ENCODE measurements at places on chromosomes 3 and 15.

DNA sequence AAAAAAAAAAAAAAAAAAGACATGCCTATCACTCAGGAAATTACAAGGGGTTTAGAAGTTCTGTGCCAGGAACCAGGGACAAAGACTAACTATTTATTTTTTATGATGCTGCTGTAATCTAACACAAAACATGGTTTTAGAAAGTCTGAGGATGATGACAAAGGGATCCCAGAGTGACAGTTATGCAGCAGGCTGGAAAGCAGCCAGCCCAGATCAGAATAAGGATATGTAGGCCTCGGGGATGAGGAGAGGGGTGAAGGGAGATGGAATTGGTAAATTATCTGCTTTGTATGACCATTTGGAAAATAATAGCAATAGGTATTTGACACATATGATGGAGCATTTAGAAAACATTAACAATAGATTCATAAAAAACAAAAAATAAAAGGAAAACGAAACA is 34.1 kb upstream of the NMD3 start:
- DNase-seq = no peak

GRCh38 chr3:151856118-151856517 is 17.3 kb upstream of the SUCNR1 start:
- DNase-seq = no peak

DNA sequence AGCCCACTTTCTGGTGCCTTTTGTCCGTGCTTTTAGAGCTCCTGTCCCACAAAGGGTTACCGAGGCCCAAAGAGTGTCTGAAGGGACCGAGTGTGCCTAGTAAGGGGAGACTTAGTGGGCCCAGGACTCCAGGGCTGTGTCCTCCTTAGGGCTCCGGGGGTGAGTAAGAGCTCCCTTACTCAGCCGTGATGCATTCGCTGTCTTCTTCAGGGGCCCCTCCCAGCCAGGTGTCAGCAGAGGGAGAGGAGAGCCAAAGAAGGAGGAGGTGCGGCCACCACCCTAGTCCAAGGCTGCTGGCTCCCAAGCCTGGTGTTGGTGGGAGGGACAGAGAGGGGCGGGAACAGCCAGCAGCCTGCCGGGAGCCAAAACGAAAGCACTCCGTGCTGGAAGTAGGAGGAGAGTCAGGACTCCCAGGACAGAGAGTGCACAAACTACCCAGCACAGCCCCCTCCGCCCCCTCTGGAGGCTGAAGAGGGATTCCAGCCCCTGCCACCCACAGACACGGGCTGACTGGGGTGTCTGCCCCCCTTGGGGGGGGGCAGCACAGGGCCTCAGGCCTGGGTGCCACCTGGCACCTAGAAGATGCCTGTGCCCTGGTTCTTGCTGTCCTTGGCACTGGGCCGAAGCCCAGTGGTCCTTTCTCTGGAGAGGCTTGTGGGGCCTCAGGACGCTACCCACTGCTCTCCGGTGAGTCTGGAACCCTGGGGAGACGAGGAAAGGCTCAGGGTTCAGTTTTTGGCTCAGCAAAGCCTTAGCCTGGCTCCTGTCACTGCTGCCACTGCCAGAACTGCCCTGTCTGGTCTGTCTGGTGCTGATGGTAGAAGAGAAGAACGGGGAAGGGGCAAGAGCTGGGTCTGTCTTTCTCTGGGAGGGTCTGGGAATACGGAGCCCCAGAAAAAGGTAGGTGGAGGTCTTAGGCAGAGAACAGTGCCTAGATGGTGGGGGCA is at the start of gene IL17RC:
IL17RC (plus strand) TSS at position 365 of the 947 bp plus-strand sequence; CDS start at position 583, 218 bp downstream.
- no peak for DNase-seq

GRCh38 chr3:61848885-61849284 is 287.5 kb downstream of the PTPRG start:
- no peak for DNase-seq

GRCh38 chr3:57281715-57282114 is 10.8 kb downstream of the ASB14 start:
- no peak for DNase-seq

GRCh38 chr3:29070959-29071634 is 209.8 kb upstream of the RBMS3 start:
- no peak for DNase-seq

- no peak for DNase-seq
These were observed 315.8 kb downstream of the NTRK3 start for GRCh38 chr15:87940768-87941167.

- DNase-seq = no peak
These were observed 1.7 kb downstream of the MEIS2 start for GRCh38 chr15:37098468-37099318.

GRCh38 chr3:42504334-42505127 is 2.1 kb downstream of the VIPR1 start:
- no peak for DNase-seq

GRCh38 chr3:155149494-155149893 is 69.4 kb downstream of the MME start:
- no peak for DNase-seq

DNA sequence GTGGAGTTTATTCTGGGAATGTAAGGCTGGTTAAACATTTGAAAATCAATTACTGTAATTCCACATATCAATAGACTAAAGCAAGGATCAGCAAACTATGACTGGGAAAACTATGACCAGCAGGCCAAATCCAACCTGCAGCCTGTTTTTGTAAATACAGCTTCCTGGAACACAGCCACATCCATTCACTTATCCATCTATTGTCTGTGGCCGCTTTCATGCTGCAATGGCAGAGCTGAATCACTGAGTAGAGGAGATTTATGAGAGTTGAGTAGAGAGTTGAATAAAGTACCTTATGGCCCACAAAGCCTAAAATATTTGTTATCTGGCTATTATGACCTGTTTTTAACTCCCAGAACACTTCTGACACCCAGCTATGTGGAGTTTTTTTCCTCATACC is 12.2 kb downstream of the MYLK start:
- no peak for DNase-seq

DNA sequence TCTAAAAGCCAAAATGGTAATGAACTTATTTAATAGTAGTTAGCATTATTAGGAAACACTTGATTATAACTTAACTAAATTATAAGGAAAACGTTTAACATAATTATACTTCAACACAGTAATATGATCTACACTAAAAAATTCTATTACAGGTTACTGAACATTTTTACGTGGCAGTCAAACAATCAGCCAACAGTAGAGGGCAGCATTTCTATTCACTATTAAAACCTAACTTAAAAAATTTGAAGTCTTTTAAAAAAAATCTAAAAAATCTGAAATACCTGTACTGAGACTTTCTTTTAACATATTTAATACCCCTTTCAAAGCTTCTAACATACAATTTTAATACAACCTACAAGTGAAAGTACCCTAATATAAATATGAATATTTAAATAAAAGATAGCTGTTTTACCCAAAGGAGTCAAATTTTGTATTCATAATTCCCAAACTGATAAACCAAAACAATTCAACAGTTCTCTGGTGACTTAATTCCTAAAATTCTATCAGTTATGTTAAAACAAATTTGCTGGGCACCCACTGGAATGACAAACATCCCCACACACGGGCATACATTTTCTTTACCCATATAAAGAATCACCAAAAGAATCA is 41.5 kb downstream of the DLG1 start:
- no peak for DNase-seq

DNA sequence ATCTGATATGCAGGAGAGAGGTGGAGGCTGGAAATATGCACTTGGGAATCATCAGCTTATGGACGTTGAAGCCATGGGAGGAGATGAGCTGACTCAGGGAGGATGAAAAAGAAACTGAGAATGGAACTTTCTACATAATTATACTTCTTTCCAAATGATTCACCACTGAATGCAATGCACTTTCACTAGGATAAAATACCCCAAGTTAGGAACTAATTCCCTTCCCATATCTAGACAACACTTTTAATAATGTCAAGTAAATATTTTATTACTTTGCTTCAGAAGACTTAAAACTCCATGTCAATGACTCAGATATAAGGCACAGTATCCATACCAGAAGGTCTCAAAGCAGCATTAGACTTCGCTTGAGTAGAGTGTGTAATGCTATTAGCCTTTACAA is 24.2 kb downstream of the NPTN start:
- no peak for DNase-seq

- no peak for DNase-seq
These were observed 142.4 kb downstream of the CLSTN2 start for GRCh38 chr3:140077406-140077805.

DNA sequence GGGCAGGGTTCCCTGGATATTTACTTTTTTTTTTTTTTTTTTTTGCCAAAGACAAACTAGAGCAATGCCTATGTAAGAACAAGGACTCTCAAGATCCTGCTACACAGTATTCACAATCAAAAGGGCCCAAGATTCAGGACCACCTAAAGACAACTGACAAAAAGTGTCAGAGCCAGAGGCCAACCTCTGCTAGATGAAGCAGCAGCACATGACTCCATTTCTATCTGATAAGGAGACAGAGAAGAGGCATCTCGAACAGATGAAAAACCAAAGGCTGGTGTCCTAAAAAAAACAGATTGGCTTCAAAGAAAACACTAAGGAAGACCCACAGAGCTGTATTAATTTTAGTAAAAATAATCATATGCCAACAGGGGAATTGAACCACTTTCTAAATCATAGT is 20.0 kb downstream of the CMTM6 start:
- DNase-seq = no peak

DNA sequence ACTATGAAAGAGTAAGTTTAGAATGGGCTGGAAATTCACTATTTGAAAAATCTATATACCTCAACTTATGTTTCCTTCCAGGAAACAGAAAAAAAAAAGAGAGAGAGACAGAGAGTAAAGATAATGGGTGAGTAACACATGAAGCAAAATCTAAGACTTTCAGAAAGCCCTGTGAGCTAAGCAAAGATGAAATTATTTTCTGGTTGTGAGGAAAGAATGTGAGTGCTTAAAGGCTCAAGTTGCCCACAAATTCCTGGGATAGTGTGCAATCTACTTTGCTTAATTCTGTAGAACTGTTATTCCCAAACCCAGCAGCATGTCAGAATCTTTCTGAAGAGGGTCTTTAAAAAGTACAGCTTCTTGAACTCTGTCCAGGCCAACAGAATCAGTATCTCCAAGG is 337.7 kb upstream of the AGTR1 start:
- DNase-seq = no peak

DNA sequence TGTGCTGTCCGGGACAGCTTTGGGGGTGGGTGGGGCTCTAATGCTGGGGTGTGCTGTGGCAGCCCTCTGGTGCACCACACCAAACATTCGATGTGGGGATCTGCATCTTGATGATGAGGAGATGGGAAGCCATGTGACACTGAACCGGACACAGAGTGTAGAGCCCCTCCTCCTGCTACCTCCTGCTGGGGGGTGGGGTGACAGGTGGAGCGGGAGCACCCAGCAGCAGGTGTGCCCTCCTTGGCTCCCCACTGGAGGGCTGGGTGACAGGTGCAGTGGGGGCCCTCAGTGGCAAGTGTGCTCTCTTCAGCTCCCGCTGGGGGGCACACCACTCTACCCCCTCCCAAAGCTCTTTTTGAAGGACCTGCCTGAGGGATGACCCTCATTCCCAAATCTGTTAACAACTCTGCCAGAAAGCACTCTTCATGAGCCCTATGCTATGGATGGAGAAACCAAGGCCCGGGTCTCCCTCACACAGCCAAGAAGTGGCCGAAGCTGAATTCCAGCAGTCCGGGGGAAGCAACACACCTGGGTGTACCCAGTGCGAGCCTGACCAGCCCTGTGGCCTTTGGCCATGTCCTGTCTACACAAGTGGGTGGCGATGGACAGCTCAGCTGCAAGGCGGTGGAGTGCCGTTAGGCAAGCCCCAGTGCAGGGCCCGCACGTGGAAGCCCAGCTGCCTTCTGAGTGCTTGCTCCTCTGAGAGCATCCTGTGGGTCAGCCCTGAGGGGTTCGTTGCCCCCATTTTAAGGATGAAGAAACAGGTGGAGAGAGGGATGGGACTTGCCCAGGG is 609 bp upstream of the UROC1 start:
- no peak for DNase-seq

DNA sequence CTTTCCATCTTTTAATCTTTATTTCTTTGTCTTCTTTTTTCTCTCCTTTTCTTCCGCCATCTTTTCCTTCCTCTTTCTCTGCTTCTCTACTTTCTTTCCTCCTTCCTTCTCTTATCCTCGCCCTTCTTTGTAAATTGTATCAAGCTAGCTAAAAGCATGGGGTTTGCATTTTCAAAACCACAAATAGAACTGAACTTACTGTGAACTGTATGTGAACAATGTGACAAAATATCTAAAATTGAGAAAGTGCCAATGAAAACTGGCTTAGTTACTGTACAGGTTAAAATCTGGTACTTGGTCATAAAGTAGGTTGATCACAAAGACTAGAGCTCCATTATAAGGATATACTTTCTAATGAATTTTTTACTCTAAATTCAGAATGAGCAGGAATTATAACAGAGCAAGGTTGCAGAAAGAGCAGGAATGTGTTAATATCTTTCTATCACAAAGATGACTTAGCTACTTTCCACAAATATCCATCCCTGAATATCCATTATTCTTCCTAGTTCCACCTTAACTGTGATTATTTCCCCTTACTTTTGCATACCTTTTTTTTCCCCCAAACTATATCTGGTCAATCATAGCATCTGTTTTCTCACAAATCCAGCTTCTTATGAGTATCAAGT is 122.4 kb downstream of the LSAMP start:
- no peak for DNase-seq

DNA sequence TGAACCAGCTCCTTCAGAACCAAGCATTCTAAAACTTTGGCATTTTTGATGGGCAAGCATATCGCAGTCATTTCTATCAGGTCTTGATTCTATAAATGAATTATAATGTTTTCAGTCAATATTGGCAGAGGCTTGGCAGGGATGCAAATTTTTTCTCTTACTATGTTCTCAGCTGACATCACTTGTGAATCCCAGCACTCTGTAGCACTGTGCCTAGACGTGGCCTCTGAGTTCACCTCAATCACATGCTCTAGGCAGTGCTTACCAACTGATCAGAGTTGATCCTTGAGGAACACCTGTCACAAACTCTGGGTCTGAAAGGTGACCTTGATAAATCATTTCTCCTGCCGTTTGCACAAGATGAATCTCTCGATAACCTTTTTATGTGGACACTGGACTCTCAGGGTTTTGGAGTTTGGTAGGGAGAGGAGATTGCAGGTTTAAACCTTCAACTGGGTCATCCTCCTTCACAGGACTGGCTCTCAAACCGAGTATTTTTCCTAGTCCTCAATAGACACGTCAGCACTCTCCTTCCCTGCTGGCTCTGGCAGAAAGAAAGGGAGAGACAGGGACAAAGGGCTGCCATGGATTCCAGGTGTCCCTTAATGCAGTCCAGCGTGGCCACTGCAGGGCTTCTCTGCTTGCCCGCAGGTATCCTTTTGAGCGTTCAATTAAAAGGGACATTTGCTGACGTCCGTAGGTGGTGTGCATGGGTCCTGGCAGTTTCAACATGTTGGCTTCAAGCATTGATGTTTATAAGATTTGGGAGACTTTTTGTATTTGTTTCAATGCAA is 222.3 kb upstream of the CMC1 start:
- no peak for DNase-seq

DNA sequence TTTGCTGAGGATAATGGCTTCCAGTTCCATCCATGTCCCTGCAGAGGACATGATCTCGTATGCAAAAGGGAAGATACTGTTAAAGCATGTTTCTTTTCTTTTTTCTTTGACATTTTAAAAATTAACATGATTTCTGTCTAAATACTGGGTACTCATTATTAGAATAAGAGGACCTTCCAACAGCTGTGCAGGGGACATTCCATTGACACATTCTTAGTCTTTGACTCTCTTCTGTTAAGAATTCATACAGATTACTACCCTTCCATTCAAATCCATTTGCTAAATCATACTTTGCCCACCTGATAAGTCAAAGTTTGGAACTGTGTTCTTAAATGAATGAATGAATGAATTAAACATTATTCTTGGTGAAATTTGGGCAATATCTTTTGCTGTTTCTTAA is 5.1 kb upstream of the CP start:
- no peak for DNase-seq

- no peak for DNase-seq
These were observed 468.5 kb upstream of the KCNMB2 start for GRCh38 chr3:178067721-178068120.

- DNase-seq = no peak
These were observed 87.1 kb downstream of the ADAMTS17 start for GRCh38 chr15:100254691-100255090.
